ENCODE measurements at places on chromosomes 2 and 18. TPM values are rescaled to one million over a fixed set of nuclear protein-coding genes. Genes with fewer than 3 reads are reported as not detected.
A peak's percentile ranks its signal among the peaks of the same experiment; 100 is the strongest.

- no peaks in the 10 kb centered on the region for H3K27me3 ChIP-seq
- H3K4me3 ChIP-seq, result no peak overlapping the region
- no peaks in the 10 kb centered on the region for H3K4me1 ChIP-seq
Measured at GRCh38 chr2:147538088-147538487, 306.7 kb upstream of the ACVR2A start.

GRCh38 chr18:35620765-35621164, 39.2 kb downstream of the GALNT1 start:
- no peak overlapping the region for H3K4me3 ChIP-seq
- H3K36me3 ChIP-seq, result no peaks in the 10 kb centered on the region
- H3K27ac ChIP-seq, result no peak overlapping the region
- H3K27me3 ChIP-seq, result no peaks in the 10 kb centered on the region
- peaks cover 40% of the 10 kb centered on the region for H3K4me1 ChIP-seq
- no peak for DNase-seq

GRCh38 chr2:81206216-81206615, 901.7 kb upstream of the LRRTM1 start:
- no peak overlapping the region for H3K27ac ChIP-seq
- H3K4me1 ChIP-seq, result no peaks in the 10 kb centered on the region
- no peak overlapping the region for H3K4me3 ChIP-seq
- H3K27me3 ChIP-seq, result no peaks in the 10 kb centered on the region
- H3K36me3 ChIP-seq, result no peaks in the 10 kb centered on the region

- no peak overlapping the region for H3K4me3 ChIP-seq
- H3K4me1 ChIP-seq, result peaks cover 10% of the 10 kb centered on the region
- H3K27me3 ChIP-seq, result no peaks in the 10 kb centered on the region
- peak; percentile 48 for DNase-seq
Measured at GRCh38 chr18:44079606-44080005, 601.1 kb upstream of the SETBP1 start.

Gene LANCL1
- total RNA-seq, result 38.1 TPM

Gene TDRD15
- total RNA-seq, result not detected
